ENCODE measurements at places on chromosomes 16 and 17. TPM values are rescaled to one million over a fixed set of nuclear protein-coding genes. Genes with fewer than 3 reads are reported as not detected.

The FOXL1 gene
- 38.7 TPM for total RNA-seq

The PSME3 gene
- 57.6 TPM for total RNA-seq

The SLC26A11 gene
- total RNA-seq = 9.2 TPM

The VMO1 gene
- total RNA-seq = not detected

The ADGRG1 gene
- 1.4 TPM for total RNA-seq

The KRTAP4-7 gene
- total RNA-seq = not detected

The ZFP3 gene
- total RNA-seq = 1.3 TPM

The RHBDF2 gene
- total RNA-seq = 51.8 TPM

The TEKT5 gene
- total RNA-seq = not detected
